ENCODE measurements at places on chromosomes 1 and 21.

DNA sequence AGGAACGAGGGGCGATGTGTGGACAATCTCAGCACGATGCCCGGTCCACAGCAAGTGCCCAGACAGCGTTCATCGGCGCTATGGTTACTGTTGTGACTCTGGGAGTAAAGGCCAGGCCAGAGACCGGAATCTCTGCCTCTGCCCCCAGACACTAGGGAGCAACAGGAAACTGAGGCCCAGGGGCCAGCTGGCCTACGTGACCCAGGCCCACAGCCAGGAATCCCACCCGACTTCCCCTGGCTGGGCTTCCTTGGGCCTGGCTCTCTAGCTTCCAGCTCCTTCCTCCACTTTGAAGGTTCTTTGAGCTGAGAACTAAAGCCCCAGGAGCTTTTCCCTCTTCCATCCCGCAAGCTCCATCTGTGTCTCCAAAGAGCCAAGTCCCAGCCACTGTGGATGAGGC lies 4.6 kb downstream of the LRP8 start:
- DNase-seq, result no peak

DNA sequence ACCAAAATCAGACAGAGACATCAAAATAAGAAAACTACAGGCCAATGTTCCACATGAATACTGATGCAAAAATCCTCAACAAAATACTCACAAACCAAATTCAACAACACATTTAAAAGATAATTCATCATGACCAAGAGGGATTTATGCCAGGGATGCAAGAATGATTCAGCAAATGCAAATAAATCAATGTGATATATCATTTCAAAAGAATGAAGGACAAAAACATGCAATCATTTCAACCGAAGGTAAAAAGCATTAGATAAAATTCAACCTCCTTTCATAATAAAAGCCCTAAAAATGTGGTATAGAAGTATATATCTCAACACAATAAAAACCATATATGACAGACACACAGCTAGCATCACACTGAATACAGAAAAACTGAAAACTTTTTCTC lies 81.5 kb upstream of the LYPLAL1 start:
- DNase-seq, result peak; percentile 38

- peak; percentile 21 for DNase-seq
Measured at GRCh38 chr1:54547601-54548388, at the start of gene ACOT11. Gene ACOT11, plus strand, starts transcription at chr1:54548228. Its CDS starts 82 bp downstream, at chr1:54548310.

GRCh38 chr1:44566281-44567046 lies 107.8 kb downstream of the TMEM53 start:
- DNase-seq, result no peak

DNA sequence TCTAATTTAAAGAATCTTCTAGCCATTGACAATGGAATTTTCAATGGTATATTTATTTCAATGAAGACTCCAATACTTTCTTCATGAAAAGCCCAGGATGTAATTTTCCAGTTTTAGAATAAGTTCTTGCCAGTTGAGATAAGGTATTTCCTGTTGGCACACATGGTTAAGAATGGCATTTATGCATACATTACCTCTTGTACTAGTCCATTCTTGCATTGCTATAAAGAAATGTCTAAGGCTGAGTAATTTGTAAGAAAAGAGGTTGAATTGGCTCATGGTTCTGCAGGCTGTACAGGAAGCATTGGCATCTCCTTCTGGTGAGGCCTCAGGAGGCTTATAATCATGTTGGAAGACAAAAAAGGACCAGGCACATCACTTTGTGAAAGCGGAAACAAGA lies 1179.6 kb downstream of the AMY1C start:
- DNase-seq, result no peak

DNA sequence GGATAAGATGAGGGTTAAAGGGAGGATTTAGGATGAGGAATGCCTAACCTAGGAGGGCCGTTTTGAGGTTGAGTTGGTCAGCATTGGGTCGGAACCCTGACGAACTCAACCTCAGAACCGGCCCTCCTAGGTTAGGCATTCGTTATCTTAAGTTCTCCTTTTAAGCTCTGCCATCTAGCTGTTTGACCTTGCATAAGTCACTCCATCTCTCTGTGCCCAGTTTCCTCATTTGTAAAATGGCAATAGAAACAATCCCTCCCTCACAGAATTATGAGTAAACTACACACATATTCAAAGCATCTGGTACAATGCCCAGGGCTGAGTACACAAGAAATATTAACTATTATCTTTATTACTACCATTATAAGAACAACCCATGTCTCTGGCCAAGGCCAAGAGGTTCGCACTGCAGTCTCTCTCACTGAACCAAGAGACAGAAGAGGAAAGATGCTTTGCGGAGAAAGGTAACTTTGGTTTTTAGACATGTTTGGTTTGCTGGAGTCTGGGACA lies 4.8 kb downstream of the ABCB10 start:
- DNase-seq, result no peak

DNA sequence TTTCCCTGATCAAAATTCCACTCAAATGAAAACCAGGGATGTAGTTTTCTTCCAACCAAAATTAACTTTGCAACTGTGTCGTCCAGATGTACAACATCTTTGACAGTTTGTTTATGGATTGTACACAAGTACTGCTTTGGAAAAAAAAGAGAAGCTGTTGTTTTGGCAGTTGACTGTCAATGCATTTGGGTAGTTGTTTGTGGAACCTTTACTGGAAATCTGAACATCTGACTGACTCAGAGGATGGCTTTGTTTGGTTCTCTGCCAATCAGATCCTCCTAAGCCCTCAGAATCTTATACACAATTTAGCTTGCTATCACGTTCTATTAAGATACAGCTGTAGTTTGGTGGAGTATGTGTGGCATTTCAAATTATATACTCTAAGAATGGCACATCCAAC lies 195.0 kb downstream of the KCNK2 start:
- peak; percentile 42 for DNase-seq

GRCh38 chr1:231970684-231971083 lies 344.1 kb downstream of the DISC1 start:
- no peak for DNase-seq

- DNase-seq, result no peak
Measured at GRCh38 chr1:169259816-169260215, 107.8 kb downstream of the NME7 start.

GRCh38 chr1:59165353-59165752 lies 131.5 kb upstream of the FGGY start:
- DNase-seq, result no peak

GRCh38 chr1:60924964-60925798 lies 157.2 kb upstream of the NFIA start:
- DNase-seq, result no peak

DNA sequence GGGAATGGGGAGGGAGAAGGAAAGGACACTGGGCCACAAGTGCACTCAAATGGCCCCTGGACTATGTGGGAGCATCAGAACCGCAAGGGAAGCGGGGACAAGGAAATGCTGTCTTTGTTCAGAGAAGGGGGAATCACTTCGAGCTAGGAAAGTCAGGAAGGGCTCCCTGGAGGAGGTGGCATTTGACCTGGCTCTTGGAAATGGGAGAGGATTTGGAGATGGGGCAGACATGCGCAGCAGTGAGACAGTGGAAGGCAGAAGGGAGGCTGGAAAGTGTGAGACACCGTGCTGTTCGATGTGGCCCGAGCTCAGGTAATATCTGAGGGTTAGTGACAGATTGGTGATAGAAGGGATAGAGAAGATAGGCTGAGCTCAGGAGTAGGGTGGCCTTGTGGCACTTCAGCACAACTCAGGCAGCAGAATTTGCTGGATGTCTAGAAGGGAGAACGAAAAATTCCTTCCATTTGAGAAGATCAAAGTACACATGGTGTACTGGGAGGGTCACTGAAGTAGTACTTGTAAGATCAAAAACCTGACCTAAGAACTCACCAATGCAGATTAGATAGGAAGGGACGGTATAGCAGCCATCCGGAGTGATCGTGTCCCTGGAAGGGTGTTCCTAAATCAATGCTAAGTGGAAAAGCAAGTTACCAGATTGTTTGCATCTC lies 25.4 kb downstream of the SLC1A7 start:
- DNase-seq, result no peak

- DNase-seq, result no peak
Measured at GRCh38 chr1:185479796-185480195, 162.8 kb upstream of the IVNS1ABP start.

DNA sequence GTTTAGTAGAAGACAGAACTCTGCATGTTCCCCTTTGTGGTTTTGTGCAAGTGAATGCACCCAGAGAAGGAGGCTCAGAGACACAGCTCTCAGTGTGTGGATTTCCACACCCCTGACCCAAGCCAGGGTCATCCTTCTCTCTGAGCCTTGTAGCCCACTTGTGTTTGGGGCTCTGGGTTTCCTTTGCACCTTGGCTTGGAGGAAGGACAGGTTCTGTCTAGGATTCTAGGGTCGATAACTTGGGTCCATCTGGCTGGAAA lies 27.2 kb downstream of the MYOG start:
- DNase-seq, result no peak

DNA sequence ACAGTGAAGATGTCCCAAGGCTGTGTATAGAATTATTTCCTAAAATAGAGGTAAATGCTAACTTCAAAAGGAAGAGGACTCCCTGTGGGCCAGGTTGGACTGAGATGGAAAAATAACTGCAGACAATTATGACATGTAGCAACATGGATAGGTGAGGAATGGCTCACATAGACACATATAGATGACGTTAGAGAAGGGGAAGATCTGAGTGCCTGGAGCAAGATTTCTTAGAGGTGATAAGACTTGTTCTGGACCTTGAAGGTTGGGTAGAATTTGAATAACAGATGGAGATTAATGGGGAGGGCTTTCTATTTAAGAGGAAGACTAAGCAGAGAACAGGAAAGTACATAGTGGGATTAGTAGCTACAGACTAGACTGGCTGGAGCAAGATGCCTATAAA lies 76.9 kb downstream of the C1orf21 start:
- no peak for DNase-seq

DNA sequence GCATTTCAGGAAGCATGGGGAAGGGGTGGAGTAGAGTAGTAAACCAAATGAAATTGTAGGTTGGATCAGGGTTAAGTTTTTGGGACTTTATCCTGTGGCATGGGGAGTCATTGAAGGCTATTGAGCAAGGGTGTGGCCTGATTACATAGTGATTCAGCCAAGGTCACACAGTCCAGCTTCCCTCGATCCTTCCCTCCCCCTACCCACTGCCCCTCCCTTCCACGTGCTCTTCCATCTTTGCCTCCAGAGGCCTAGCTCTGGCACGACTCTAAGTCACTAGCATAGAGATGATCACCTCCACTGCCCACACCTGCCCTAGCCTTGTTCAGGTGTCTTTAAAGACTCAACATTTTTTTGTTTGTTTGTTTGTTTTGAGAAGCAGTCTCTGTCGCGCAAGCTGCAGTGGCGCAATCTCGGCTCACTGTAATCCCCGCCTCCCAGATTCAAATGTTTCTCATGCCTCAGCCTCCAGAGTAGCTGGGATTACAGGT lies 37.2 kb upstream of the SLC9A1 start:
- DNase-seq, result no peak

DNA sequence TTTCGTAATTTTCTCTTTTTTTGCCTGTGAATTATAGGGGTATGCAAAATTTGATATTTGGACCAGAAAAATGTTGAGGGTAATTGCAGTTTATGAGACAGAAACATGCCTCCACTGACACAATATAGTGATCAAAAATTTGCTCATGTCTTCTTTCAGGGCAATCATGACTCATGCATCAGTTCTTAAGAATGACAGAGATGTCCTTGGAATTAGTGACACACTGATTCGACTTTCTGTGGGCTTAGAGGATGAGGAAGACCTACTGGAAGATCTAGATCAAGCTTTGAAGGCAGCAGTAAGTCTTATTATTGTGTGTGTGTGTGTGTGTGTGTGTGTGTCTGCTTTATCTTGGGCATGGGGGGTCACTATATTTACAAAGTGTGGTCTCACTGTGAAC lies 27.5 kb downstream of the CTH start:
- no peak for DNase-seq

- no peak for DNase-seq
Measured at GRCh38 chr1:194476351-194476750, 1289.9 kb upstream of the B3GALT2 start.

DNA sequence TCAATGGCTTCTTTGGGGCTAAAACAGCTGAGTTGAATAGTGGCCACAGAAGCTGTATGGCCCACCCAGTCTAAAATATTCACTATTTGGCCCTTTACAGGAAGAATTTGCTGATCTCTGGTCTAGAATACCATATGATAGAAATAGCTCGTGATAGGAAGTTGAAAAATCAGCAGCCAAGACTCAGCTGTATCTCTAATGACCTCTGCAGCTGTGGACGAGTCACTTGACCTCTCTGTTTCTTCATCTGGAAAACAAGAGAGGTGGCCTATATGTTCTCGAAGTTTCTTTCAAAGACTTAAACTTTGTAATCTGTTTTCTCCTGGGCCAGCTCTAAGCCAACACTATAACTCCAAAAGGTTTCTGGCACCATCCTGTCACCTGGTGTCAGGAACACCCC lies 129.2 kb downstream of the ZBTB18 start:
- DNase-seq, result no peak
